COLO829 (cell line): ENCODE measurements at places on chromosomes 2 and 18.

GRCh38 chr2:196389670-196390069 lies 218.3 kb upstream of the STK17B start:
- no peak for DNase-seq

- no peak for DNase-seq
Measured at GRCh38 chr2:70664525-70664924, 103.5 kb downstream of the ADD2 start.

DNA sequence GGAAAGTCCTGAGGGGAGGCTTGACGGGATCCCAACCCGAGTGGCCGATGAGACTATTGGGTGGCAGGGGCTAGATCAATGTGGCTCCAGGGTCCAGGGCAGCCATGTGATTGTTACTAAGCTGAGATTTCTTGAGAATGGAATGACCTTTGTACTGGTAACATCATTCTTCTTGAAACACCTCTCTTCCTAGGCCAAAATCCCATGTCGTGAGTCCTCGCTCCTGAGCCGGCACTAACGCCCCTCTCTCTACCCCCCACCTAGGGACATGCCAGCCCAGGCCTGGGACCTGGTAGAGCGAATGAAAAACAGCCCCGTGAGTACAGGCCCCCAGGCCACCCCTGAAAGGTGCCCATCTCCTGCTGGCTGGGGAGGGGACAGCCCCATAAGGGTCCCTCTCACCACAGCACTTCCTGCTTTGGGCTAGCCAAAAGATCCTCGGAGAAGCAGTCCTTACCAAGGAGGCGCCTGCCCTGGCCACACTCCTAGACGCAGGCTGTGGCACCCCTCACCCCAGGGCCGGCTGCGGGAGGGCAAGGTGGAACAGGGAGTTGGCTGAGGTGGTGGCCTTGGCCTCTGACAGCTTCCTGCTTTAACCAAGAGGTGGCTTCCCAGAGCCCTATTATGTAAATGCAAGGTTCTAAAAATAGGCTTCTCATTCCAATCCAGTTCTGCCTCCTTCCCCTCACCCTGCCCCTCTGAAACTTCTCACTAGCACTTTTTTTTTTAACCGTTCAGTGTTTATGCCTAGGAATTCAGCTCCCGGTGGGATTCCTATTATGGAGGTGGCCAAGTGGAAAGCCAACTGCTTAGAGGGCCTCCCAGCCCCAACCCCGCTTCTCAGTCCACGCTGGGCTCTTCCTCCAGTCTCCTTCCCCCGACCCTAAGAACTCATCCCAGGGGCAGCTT lies 126.6 kb upstream of the PPP1CB start:
- no peak for DNase-seq

DNA sequence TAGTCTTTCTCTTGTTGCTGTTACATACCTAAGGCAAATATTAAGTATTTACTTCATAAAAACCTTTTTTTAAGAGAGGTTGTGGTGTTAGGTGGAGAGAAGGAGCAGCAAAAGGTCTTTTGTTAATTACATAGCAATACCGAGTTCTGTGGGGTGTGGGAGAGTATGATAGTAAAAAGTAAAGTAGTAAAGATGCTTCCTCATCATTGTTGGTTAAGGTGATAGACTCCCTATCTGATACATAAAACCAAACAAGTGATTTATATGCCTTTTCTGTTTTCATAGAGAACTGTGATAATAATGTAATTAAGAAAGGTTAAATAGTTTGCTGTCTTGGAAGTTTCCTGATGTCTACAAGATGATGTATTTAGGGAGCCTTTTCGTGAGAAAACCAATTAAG lies 75.4 kb downstream of the EML4 start:
- DNase-seq = no peak

- no peak for DNase-seq
Measured at GRCh38 chr18:42611134-42611533, 504.4 kb downstream of the RIT2 start.

DNA sequence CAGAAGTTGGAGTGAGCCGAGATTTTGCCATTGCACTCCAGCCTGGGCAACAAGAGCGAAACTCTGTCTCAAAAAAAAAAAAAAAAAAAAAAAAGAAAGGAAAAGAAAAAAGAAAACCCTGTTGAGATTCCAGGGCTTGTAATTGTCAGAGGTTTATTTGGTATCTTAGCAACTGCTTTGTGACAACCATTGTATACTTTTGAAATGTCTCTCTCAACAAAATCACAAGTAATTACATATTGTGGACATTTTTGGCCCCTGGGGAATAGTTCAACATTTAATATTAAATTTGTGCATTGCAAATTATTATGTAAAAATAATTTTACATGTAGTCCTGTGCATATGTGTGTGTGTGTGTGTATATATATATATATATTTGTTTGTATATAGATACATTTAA lies 270.8 kb downstream of the GALNT13 start:
- DNase-seq = no peak

GRCh38 chr18:59182673-59183072 lies 37.3 kb upstream of the GRP start:
- no peak for DNase-seq

GRCh38 chr18:11114653-11115052 lies 34.7 kb downstream of the PIEZO2 start:
- peak; percentile 56 for DNase-seq

DNA sequence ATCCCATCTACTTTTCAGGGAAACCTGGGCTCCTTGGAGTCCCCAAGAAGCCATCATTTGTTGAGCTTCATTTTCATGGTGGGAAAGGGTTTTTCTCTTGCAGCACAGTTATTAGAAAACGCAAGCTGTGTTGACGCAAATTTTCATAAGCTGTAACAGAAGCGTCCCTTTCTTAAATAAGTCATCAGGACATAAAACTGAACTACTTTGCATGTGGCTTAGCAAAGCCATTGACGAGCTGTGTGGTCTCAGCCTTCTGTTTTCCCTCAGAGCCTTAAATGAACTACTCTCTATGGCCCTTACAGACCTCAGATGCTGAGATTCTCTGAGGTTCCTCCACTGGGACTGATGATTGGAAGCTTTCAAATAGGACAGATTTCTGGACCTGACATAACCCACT lies 85.1 kb downstream of the ARL4C start:
- no peak for DNase-seq

GRCh38 chr2:127313406-127313805 lies 19.5 kb upstream of the ERCC3 start:
- no peak for DNase-seq

- no peak for DNase-seq
Measured at GRCh38 chr2:235765181-235765820, 271.5 kb downstream of the AGAP1 start.

DNA sequence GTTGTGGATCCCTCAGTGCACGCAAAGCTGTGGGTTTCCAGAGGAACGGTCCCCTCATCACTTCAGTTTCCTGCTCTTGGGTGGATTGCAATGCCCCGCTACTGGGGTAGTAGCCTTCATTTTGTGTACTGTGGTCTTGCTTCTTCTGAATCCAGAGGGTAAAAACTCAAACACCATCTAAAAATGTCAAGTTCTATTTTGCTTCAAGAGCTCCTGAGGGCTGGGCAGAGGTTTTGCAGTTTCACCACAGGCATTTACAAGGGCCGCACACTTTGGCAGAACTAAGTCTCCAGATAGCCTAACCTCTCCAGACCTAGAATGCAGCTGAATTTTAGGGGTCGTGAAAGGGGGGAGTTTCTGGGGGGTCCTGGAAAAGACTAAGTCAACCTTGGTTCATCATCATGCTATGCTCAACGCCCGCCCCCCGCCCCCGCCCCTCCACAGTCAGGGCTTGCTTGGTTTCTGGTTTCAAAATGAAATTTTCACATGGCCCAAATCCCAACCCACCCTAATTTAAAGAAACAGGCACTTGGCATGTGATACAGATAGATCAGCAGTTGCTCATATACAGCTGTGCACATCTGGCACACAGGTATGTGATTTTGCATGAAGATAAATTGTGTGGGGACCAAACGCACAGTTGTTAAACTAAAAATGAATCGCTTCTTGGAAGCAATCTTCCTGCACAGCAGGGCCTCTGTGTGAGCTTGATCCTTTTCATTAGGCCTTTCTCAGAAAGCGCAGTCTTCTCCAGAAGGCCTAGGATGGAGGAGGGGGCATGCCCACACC lies 329.6 kb downstream of the OSR1 start:
- no peak for DNase-seq

DNA sequence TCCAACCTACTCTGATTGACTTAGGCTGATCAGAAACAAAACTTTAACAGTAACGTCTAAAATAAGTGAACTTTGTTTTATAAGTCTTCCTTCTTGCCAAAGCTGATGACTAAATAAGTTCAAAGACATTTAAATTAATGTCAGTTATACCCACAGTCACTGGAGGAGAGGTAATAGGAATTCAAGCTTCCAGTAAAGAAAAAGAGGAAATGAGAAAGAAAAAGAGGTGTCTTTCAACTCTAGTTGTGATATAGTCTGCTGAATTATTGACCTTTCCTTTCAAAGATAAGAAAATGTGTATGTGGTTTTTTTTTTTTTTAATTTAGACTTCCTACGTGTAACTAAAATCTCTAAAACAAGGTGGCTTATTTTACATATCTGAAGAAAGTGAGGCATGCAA lies 191.5 kb downstream of the SLC8A1 start:
- no peak for DNase-seq

GRCh38 chr2:181847198-181847556 lies 44.4 kb upstream of the ITPRID2 start:
- DNase-seq = no peak

GRCh38 chr18:58955738-58956137 lies 91.1 kb downstream of the ZNF532 start:
- DNase-seq = no peak

DNA sequence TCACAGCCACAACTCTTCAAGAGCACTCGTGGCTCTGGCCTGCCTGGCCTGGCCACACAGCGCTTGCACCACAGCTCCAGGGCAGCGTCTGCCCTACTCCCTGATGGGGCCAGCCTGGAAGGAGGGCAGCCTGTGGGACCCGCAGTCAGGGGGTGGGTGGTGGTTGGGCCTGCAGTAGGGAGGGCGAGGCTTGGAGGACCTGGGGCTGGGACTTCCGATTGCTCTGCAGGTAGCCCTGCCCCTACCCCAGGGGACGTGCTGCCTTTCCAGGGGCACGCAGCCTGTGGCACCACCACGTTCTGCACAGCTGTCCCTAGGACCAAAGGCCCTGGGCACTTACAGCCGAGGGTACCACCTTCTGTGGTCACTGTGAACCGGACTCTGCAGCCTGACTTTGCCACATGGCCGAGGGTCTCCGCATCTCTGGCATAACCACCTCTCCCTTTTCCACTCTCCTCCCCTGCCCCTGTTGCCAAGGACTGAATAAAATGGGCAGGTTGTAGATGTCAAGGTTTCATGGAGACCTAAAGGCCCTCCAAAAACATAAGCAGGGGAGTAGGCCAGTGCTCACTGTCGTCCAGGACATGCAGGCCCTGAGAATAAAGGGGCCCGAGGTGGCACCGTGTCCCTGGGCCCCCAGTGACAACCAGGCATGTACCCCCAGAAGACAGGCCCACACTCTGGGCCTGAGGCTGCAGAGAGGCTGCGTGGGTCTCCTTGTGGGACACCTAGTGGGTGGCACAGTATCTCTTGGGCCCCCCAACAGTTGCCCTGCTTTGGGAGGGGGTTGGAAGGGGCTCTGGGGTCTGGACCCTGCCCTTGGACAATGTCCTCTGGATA lies 87.3 kb downstream of the INHBB start:
- no peak for DNase-seq

- no peak for DNase-seq
Measured at GRCh38 chr2:36544638-36545338, 53.2 kb downstream of the FEZ2 start.

DNA sequence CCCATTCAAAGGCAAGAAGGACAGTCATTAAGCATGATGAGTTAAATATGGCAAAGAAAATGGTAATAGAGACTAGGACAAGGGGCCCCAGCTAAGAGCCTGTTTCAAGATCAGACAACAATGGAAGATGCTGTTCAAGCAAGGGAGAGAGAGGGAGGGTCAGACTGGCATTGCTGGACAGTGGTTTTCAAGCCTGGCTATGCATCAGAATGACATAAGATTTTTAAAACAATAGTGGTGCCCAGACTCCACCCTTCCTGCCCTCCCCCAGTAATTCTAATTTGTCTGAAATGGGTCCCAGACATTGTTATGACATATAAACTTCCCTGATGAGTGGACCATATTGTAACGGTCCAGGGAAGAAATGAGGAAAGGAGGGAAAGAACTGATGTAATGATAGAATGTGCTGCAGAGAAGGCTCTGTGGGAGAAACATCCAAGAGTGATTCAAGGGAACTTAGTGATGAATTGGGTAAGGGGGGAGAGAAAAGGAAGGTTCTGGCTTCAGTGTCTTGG lies 112.9 kb upstream of the TRIB2 start:
- no peak for DNase-seq

GRCh38 chr2:177161741-177162460 lies 50.7 kb upstream of the HNRNPA3 start:
- DNase-seq = no peak

GRCh38 chr2:211454679-211455078 lies 898.3 kb downstream of the CPS1 start:
- no peak for DNase-seq

DNA sequence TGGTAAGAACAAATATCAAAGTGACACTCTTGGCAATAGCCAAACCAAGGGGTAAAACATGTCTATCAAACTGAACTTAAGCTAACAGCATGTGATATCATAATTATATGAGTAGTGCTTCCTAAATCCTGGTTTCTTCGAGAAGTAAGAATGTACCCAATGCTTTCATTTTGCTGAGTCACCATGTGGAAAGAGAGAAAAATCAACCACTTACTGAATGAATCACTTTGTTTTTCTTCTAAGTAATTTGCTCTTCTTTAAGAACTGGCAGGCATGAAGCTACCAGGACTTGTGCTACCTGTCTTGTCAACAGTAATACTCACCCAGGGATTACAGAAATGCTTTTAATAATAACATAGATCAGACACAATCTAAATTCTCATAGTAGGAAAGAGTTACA lies 19.0 kb upstream of the DUSP19 start:
- DNase-seq = peak; percentile 67

DNA sequence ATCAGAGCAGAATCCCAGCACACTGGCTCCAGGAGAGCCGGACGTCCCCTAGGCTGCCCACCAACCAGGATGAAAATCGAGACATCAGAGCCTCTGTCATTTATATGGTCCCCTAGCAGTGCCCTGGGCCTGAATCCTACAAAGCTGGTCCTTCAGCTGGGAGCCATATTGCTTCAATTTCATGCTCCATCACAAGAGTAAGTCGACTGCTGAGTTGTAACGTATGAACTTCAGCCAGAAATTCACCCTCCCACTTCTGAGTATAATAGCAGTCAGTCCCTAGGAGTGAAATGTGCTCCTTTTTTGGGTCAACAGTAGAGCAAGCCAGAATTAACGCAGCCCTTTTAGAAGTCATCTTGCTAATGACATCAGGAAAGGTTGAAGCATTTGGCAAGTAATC lies 126.4 kb downstream of the CCBE1 start:
- DNase-seq = no peak

GRCh38 chr2:195695002-195695631 lies 38.1 kb downstream of the SLC39A10 start:
- no peak for DNase-seq

DNA sequence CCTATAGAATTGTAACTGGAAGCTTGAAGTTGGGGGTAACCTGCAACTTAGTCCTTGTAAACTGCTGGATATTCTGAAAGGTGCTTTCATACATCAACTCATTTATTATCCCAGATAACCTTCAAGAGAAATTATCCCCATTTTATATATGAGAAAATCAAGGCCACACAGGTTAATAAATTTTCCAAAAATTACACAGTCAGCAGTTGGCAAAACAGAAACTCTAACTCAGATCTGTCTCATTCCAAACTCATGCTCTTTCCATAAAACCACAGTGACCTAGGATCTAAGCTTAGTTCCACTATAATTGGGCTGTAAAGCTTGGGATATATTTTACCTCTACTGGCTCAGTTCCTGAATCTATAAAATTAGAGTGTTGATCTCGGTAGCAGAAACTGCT lies 167.6 kb upstream of the DDX18 start:
- no peak for DNase-seq

- no peak for DNase-seq
Measured at GRCh38 chr2:185608799-185609198, 129.8 kb upstream of the FSIP2 start.
